DND-41 (cell line): ENCODE measurements at places on chromosomes 13 and 19.

DNA sequence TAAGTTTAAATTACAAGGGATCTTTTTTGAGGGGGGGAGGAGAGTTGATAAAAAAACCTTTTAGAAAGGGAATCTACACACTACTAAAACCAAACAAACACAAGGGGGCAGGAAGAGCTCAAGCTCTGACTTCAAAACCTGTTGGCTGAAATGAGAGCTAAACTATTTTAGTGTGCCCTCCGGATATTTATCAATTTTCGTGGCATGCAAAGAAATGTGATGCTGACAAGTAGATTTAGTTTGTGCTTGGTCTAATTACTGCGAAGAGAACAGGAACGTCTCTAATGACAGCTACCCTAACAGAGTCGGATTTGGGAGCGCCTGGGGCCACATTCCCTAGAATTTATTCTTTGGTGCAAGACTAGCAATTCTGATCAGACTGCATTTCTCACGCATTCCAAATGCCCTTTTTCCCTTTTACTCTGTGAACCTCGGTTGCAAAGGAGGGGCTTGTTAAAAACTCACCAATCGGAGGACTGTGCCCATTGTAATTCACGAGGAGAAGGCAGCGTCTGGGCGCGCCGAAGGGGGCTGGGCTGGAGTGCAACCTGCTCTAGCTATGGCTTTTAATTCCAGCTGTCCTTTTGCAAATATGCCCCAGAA lies 802 bp upstream of the FREM2 start:
- no peak for DNase-seq
- H3K4me1 ChIP-seq, result no peaks in the 10 kb centered on the region
- H3K27me3 ChIP-seq, result no peaks in the 10 kb centered on the region
- H3K27ac ChIP-seq, result no peak overlapping the region
- no peak overlapping the region for H3K4me3 ChIP-seq

DNA sequence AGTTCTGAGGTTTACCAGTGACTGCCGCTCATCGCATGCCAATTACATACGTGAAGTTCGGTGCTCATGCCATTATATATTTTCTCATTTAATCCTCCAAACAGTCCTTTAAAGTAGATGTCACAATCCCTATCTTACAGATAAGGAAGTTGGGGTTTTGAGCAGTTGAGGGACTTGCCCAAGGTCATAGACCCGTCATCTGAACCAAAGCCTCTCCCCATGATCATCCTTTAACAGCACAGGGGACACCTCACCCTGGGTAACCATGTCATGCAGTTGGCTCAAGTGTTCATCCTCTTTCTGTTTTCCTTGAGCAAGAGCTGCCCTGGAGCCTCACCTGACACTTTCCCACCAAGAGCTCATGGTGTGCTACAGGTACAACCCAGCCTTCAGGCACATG lies 69.1 kb downstream of the HSPH1 start:
- H3K27me3 ChIP-seq, result peaks cover 4% of the 10 kb centered on the region
- H3K4me3 ChIP-seq, result no peak overlapping the region
- H3K27ac ChIP-seq, result no peak overlapping the region
- no peak for DNase-seq
- no peaks in the 10 kb centered on the region for H3K36me3 ChIP-seq

- no peak overlapping the region for H3K4me3 ChIP-seq
- no peaks in the 10 kb centered on the region for H3K27me3 ChIP-seq
- H3K4me1 ChIP-seq, result no peaks in the 10 kb centered on the region
- peaks cover 11% of the 10 kb centered on the region; the same call in 1 of the 2 replicates for H3K36me3 ChIP-seq
Observed at GRCh38 chr13:26280822-26281221, 26.9 kb downstream of the CDK8 start.

GRCh38 chr13:58461217-58461616 lies 829.7 kb downstream of the PCDH17 start:
- no peak overlapping the region for H3K4me3 ChIP-seq
- H3K27me3 ChIP-seq, result no peaks in the 10 kb centered on the region
- H3K4me1 ChIP-seq, result no peaks in the 10 kb centered on the region
- DNase-seq, result no peak

- H3K27me3 ChIP-seq, result peaks cover 12% of the 10 kb centered on the region
- no peak overlapping the region for H3K4me3 ChIP-seq
- no peaks in the 10 kb centered on the region for H3K36me3 ChIP-seq
- DNase-seq, result no peak
- H3K4me1 ChIP-seq, result no peaks in the 10 kb centered on the region
Observed at GRCh38 chr19:31560086-31561060, 211.1 kb upstream of the TSHZ3 start.
